ENCODE measurements at places on chromosomes 16 and 17.
A peak's percentile ranks its signal among the peaks of the same experiment; 100 is the strongest.

GRCh38 chr16:66293932-66294331 lies 72.6 kb upstream of the CDH5 start:
- DNase-seq, result no peak

DNA sequence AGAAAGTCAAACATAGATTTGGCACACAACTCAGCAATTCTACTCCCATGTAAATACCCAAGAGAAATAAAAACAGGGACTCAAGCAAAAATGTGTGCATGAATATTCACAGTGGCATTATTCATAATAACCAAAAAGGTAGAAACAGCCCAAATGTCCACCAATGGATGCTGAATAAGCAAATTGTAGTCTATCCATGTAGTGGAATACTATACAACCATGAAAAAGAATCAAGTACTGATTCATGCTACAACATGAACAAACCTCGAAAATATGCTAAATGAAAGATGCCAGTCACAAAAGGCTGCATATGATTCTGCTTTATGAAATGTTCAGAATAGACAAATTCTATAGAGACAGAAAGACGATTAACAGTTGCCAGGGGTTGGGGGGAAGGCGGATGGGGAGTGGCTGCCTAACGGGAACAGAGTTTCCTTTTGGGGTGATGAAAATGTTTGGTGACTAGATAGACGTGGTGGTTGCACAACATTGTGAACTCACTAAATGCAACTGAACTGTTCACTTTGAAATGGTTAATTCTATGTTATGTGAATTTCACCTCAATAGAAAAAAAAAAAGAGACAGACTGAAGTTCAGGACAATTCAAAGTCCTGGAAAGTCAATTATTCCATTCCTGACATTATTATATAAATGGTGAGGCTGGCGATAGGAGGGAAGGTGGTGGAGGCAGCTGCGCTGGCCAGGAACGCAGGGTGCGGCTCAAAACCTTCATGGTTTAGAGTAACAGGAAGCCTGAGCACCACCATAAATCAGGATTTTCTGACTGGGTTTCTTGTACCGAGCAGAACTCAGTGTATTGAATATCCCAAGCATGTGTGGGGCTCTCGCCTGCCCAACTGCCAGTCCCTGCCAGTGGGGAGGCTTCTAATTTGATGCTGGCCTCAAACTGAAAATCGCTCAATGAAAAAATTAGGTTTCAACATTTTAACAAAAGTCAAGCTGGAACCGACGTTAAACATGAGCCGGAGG lies 300.9 kb downstream of the C16orf95 start:
- no peak for DNase-seq

DNA sequence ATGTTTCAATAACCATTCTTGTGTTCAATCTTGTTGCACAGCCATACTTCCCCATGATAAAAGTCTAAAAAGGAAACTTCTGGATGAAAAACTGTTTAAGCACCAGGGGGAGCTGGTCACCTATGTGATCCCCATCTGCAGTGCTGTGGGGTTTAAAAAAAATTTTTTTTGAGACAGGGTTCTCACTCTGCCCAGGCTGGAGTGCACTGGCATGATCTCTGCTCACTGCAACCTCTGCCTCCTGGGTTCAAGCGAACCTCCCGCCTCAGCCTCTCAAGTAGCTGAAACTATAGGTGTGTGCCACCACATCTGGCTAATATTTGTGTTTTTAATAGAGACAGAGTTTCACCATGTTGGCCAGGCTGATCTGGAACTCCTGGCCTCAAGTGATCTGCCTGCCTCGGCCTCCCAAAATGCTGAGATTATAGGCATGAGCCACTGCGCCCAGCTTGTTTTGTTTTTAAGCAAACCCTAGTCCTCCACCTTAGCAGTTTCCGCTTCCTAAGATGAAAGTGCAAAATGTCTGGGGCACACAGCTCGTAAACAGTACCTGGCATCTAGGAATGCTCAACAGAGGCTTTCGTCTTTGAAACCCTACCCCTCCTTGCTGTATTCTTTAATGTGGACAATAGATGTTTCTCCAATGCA lies 25.4 kb downstream of the DNAJA2 start:
- no peak for DNase-seq

- DNase-seq, result no peak
Measured at GRCh38 chr17:57853695-57854094, 3.9 kb upstream of the MRPS23 start.

- DNase-seq, result no peak
Measured at GRCh38 chr17:32880671-32881453, 3.9 kb upstream of the MYO1D start.

DNA sequence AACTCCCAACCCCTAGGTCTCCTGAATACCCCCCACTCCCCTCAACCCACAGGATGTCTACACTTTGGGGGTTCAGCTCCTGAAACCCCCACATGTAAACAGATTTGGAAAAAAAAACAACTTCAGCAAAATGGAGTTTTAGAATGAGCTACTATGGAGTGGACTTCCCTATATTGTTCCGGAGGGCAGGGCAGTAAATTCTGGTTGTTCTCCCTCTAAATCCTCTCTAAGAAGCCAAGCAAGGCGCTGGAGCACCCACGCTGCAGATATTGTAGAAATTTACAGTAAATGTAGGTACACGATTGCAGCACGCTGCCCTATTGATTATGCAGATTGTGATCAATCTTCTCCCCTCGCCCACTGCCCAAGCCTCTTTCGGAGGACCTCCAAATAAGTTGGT lies 8.5 kb upstream of the ZFHX3 start:
- DNase-seq, result no peak

GRCh38 chr16:8120001-8120400 lies 470.3 kb downstream of the TMEM114 start:
- no peak for DNase-seq

DNA sequence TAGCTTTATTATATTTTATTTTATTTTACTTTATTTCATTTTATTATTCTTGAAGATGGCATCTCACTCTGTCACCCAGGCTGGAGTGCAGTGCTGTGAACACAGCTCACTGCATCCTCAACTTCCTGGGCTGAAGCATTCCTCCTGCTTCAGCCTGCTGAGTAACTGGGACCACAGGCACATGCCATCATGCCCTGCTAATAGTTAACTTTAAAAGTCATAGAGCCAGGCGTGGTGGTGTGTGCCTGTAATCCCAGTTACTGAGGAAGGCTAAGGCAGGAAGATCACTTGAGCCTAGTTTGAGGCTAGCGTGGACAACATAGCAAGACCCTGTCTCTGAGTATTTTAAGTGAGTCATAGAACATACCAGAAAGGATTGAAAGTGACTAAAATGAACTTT lies 38.7 kb downstream of the ESRP2 start:
- no peak for DNase-seq

GRCh38 chr16:85659805-85660511 lies 28.8 kb downstream of the GINS2 start:
- DNase-seq, result peak; percentile 72

- no peak for DNase-seq
Measured at GRCh38 chr16:76035689-76036088, 241.5 kb upstream of the CNTNAP4 start.

DNA sequence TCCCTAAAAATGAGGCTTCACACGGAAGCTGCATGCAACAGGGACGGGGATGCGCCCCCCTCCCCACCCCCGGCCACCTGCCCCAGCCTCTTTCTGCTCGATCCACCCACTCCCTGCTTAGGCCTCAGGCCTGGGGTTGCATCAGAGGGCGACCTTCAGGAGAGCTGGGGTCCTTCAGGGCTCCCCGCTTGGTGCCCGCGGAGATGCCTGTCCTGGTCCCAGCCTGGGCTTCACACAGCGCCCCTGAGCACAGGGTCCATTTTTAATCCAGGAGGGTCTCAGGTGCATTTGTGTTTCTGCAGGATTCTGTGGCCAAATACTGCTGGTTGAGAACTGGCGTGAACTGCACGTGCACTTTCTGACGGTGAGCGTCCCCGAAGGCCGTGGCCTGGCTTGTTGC lies 7.4 kb upstream of the APRT start:
- no peak for DNase-seq

GRCh38 chr16:66728117-66728787 lies 23.2 kb downstream of the DYNC1LI2 start:
- DNase-seq, result no peak

DNA sequence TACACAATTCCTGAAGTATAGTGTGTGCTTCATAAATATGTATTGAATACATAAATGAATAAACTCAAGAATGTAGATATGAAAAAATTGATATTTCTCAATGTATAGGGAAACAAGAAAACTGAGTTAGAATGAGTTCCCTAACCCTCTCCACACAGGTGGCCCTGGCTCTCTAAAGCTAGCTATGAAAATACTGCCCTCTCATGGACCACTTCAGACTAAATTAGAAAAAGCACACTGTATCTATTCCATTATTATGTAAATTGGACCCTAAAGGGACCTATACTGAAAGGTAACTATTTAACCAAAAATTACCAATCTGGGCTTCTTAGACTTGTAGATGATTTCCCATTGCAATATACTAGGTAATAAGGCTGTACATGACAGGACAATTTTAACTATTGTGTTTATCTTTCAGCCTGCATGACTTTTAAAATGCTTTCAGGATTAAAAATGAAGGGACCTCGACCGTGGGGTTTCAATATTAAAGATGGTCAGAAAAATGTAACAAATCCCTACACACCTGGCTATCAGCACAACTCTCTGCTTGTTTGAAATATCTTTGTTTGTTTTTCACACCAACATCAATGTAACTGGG lies 672.5 kb upstream of the KIF2B start:
- DNase-seq, result no peak

All from activated CD4-positive, CD25-positive, alpha-beta regulatory T cell treated with anti-CD3 and anti-CD28 coated beads, Interleukin-2, amount 50 U/mL, for 72 hours (primary cell).